ENCODE measurements at places on chromosomes 1 and 21. TPM values are rescaled to one million over a fixed set of nuclear protein-coding genes. Genes with fewer than 3 reads are reported as not detected.
A peak's percentile ranks its signal among the peaks of the same experiment; 100 is the strongest.

DNA sequence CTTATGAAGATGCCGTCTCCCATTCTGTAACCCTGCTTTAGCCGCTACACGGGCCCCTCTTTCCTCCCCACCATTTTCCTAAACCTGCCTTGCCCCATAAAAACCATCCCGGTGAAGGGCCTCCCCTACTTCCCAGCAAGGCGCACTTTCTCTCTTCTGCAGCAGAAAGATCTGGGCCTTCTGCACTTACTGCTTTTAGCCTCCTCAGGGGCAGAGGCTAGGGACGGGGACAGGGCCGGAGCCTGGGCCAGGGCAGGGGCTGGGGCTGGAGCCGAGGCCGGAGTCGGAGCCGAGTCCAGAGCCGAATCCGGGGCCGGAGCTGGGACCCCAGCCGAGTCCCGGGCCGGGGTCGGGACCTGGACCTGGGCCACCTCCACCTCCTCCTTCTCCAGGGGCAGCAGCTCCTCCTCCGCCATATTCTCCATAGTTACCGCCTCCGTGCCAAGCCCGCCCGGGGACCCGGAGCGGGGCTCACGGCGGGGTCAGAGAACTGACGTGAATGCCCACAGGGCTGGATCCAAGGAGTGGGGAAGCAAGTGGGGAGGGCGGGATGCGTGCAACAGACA is 382 bp downstream of the TRMT1L start:
- H3K4me3 ChIP-seq: peak overlapping the region; percentile 98
- peak overlapping the region; percentile 95 for H3K27ac ChIP-seq
- no peak for DNase-seq
- H3K36me3 ChIP-seq: peaks cover 3% of the 10 kb centered on the region
- H3K4me1 ChIP-seq: peaks cover 58% of the 10 kb centered on the region

- no peak within 1 kb of the TSS for H3K27ac ChIP-seq
- H3K4me3 ChIP-seq: peak within 1 kb of the TSS; percentile 68
- DNase-seq: no peak
- H3K27me3 ChIP-seq: peaks cover 37% of the 10 kb centered on the region
- no peaks in the 10 kb centered on the region for H3K36me3 ChIP-seq
- peaks cover 19% of the 10 kb centered on the region for H3K4me1 ChIP-seq
Observed at GRCh38 chr1:201946224-201946908, at the start of gene LMOD1. Gene LMOD1 (minus strand): TSS chr1:201946548. CDS start chr1:201946340, 208 bp downstream.

DNA sequence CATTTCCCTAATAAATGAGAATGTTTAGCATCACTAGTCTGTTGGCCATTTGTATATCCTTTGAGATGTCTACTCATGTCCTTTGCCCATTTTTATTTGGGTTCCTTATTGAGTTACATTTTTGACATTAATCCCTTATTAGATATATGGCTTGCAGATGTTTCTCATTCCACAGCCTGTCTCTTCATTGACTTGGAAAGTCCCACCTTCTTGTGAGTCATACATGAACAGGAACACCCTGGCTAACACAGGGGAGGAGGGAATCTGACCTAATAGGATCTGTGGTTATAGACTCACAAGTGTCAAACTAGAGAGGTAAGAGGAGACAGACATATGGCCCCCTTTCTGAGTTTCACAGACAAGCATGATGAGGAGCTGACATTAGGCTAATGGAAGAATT is 11.5 kb downstream of the ZP4 start:
- no peak overlapping the region for H3K4me3 ChIP-seq
- no peak overlapping the region for H3K27ac ChIP-seq
- no peaks in the 10 kb centered on the region for H3K4me1 ChIP-seq
- DNase-seq: no peak
- peaks cover 2% of the 10 kb centered on the region for H3K36me3 ChIP-seq

DNA sequence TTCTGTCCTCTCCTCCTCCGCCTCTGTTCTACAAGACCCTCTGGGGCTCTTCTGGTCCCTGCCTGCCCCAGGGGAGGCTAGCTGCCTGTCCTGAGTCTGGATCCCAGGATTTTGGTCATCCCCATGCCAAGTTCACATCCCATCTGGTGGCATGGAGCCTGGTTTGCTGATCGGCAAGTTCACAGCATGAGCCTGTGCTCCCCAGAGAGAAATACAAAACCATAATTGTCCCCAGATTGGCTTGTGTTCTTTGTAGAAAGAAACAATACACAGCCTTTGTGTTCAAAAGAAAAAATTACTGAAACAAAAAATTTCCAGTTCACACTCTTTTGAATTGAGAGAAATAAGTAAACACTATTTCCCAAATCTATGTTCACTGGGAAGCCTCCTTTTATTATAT is 149.4 kb upstream of the ZC3H12A start:
- H3K36me3 ChIP-seq: no peaks in the 10 kb centered on the region
- no peak overlapping the region for H3K4me3 ChIP-seq
- peaks cover 27% of the 10 kb centered on the region for H3K27me3 ChIP-seq
- H3K27ac ChIP-seq: no peak overlapping the region
- no peaks in the 10 kb centered on the region for H3K4me1 ChIP-seq
- DNase-seq: no peak

DNA sequence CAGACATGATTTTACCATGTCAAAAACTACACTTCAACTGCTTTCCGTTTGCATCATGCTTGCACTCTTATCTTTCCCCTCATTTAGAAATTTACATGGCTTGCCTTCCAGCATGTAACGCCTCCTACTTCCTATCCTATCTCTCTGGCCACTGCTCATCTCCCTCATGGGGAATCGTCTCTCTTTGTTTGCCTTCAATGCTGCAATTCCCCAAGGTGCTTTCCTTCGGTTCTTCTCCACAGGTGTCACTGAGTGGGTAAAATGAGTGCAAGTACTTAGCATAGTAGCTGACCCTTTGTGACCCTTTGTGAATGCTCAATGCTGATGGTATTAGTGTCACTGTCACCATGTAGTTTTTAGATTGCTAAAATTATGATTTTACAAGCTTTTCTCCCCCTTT is 63.1 kb downstream of the APP start:
- no peak overlapping the region for H3K27ac ChIP-seq
- no peaks in the 10 kb centered on the region for H3K27me3 ChIP-seq
- H3K36me3 ChIP-seq: peaks cover 7% of the 10 kb centered on the region

GRCh38 chr1:201928266-201928665 is 18.1 kb downstream of the LMOD1 start:
- DNase-seq: no peak
- no peaks in the 10 kb centered on the region for H3K36me3 ChIP-seq
- H3K27ac ChIP-seq: no peak overlapping the region
- no peaks in the 10 kb centered on the region for H3K4me1 ChIP-seq
- H3K4me3 ChIP-seq: no peak overlapping the region

GRCh38 chr1:168565825-168566224 is 10.6 kb upstream of the XCL1 start:
- H3K4me3 ChIP-seq: no peak overlapping the region
- no peaks in the 10 kb centered on the region for H3K4me1 ChIP-seq
- no peaks in the 10 kb centered on the region for H3K27me3 ChIP-seq
- no peaks in the 10 kb centered on the region for H3K36me3 ChIP-seq

GRCh38 chr21:34021726-34022125 is 51.7 kb upstream of the MRPS6 start:
- H3K4me1 ChIP-seq: peaks cover 35% of the 10 kb centered on the region
- DNase-seq: no peak
- no peak overlapping the region for H3K4me3 ChIP-seq
- peak overlapping the region; percentile 26 for H3K27ac ChIP-seq

DNA sequence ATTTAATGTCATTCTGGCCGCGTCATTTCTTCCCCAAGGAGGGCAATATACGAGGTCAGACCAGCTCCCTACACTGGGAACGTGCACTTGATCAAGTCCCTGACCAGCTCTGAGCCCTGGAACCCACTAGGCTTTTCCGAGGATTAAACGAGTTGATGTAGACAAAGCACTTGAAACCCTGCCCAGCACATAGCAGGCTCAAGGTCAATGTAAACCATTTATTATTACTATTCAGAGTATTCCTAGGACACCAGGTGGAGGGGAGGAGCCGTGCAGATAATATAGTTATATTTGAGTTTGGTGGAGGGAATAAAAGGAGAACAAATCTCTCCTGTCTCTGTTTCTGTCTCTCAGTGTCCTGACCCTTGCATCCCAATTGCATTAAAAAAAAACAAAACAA is 174.1 kb upstream of the IGSF21 start:
- H3K4me3 ChIP-seq: no peak overlapping the region
- DNase-seq: no peak
- no peaks in the 10 kb centered on the region for H3K36me3 ChIP-seq
- H3K27me3 ChIP-seq: no peaks in the 10 kb centered on the region

DNA sequence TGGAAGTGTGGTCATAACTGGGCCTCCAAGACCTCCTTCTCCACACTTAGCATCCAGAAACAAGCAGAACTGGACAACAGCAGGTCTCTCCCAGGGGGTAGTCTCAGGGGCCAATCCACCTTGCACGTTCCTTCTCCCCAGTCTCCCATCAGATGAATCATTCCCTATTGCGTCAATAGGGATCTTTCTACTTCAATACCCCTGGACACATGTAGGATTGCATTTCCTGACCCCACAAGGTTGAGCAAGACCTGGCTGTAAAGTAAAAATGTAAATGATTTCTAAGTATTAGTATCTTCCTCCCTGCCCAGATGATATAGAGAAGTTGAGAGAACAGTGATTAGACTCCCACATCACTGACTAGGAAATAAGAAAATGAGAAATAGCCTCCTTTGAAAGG is 224.5 kb upstream of the CSF3R start:
- H3K27me3 ChIP-seq: peaks cover 55% of the 10 kb centered on the region
- H3K36me3 ChIP-seq: no peaks in the 10 kb centered on the region
- no peak overlapping the region for H3K4me3 ChIP-seq
- H3K27ac ChIP-seq: no peak overlapping the region

- peak; percentile 82 for DNase-seq
- H3K36me3 ChIP-seq: no peaks in the 10 kb centered on the region
- H3K27ac ChIP-seq: no peak overlapping the region
- H3K4me1 ChIP-seq: no peaks in the 10 kb centered on the region
Observed at GRCh38 chr1:91165033-91165654, 143.3 kb upstream of the ZNF644 start.

GRCh38 chr1:109761227-109762038 is 2.3 kb downstream of the EPS8L3 start:
- H3K36me3 ChIP-seq: no peaks in the 10 kb centered on the region
- H3K27me3 ChIP-seq: no peaks in the 10 kb centered on the region
- H3K4me3 ChIP-seq: no peak overlapping the region
- H3K4me1 ChIP-seq: peaks cover 4% of the 10 kb centered on the region
- H3K27ac ChIP-seq: no peak overlapping the region

GRCh38 chr21:16775076-16775475 is 737.8 kb upstream of the CXADR start:
- no peak overlapping the region for H3K27ac ChIP-seq
- H3K4me1 ChIP-seq: no peaks in the 10 kb centered on the region
- DNase-seq: no peak
- no peaks in the 10 kb centered on the region for H3K27me3 ChIP-seq

- H3K27me3 ChIP-seq: no peaks in the 10 kb centered on the region
- no peak overlapping the region for H3K27ac ChIP-seq
- no peak overlapping the region for H3K4me3 ChIP-seq
- DNase-seq: no peak
- no peaks in the 10 kb centered on the region for H3K36me3 ChIP-seq
- peaks cover 5% of the 10 kb centered on the region for H3K4me1 ChIP-seq
Observed at GRCh38 chr1:182330303-182330702, 61.3 kb downstream of the GLUL start.

DNA sequence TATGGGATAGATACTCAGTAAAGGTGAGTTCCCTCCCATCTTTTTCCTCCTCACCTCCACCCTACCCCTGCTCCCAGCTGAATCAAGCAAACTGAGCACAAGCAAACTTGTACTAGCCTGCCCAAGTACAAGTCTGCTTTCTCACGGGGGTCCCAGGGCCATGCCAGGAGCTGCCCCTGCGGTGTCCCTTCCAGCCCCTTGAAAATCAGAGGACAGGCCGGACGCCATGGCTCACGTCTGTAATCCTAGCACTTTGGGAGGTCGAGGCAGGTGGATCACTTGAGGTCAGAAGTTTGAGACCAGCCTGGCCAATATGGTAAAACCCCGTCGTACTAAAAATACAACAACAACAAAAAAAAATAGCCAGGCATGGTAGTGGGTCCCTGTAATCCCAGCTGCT is 17.5 kb upstream of the IFFO2 start:
- H3K4me1 ChIP-seq: peaks cover 24% of the 10 kb centered on the region
- H3K27ac ChIP-seq: no peak overlapping the region
- no peak for DNase-seq
- H3K36me3 ChIP-seq: no peaks in the 10 kb centered on the region
- no peak overlapping the region for H3K4me3 ChIP-seq

- no peak overlapping the region for H3K4me3 ChIP-seq
- H3K4me1 ChIP-seq: no peaks in the 10 kb centered on the region
- peaks cover 15% of the 10 kb centered on the region for H3K27me3 ChIP-seq
- H3K36me3 ChIP-seq: no peaks in the 10 kb centered on the region
- no peak for DNase-seq
Observed at GRCh38 chr1:22658385-22659163, 5.5 kb downstream of the C1QB start.

DNA sequence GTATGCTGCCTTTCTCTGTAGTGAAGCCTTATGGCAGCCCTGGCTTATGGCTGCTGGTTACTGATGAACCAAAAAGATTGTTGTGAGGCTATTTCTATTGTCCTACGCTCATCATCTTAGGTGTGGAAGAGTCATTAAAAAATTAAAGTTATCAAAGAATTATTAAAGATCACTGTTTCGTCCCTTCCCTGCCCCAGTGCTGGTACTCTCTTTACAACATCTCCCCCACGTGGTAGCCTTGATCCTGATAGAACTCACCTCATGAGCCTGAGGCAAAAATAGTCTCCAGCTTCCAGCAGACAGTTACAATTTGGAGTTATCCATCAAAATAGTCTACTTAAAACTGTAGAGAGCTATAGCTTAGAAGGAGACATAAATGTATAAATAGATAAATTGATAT is 201.5 kb downstream of the S1PR1 start:
- H3K27me3 ChIP-seq: peaks cover 18% of the 10 kb centered on the region
- no peaks in the 10 kb centered on the region for H3K4me1 ChIP-seq
- H3K36me3 ChIP-seq: no peaks in the 10 kb centered on the region

DNA sequence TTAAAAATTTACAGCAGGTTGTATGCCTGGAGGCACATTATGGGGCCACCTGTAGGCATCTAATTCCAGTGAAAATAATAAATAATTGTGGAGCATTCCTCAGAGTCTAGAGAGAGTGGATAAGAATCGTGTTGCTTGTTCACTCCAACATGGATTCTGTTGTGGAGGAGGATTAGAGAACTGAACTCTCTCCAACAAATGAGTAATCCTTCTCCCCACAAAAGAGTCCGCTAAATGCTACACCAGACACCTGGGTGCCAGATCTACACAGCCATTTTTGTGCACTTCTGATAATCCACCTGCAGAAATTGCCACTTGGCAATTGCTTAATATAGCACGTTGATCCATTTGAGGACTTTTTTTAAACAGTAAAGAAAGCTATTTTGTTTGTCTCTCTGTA is 113.7 kb upstream of the DPYD start:
- no peaks in the 10 kb centered on the region for H3K36me3 ChIP-seq
- DNase-seq: no peak
- H3K27me3 ChIP-seq: peaks cover 7% of the 10 kb centered on the region
- H3K4me3 ChIP-seq: no peak overlapping the region

- no peaks in the 10 kb centered on the region for H3K27me3 ChIP-seq
- peak overlapping the region; percentile 89 for H3K27ac ChIP-seq
- H3K4me1 ChIP-seq: peaks cover 42% of the 10 kb centered on the region
- H3K4me3 ChIP-seq: peak overlapping the region; percentile 89
Observed at GRCh38 chr1:92481971-92482664, 4.6 kb downstream of the GFI1 start.

- peaks cover 6% of the 10 kb centered on the region for H3K27me3 ChIP-seq
- H3K27ac ChIP-seq: peak overlapping the region; percentile 17
- no peaks in the 10 kb centered on the region for H3K36me3 ChIP-seq
- peak overlapping the region; percentile 50 for H3K4me3 ChIP-seq
Observed at GRCh38 chr1:202834771-202835547, 24.2 kb downstream of the PCAT6 start.

Gene FMOD
- 2.2 TPM for total RNA-seq

Gene KCNJ9
- not detected for total RNA-seq

Gene MROH9
- not detected for total RNA-seq

Gene BARHL2
- total RNA-seq: not detected

Gene URB1
- 15.4 TPM for total RNA-seq

Gene FCRL2
- not detected for total RNA-seq

Gene NUF2
- total RNA-seq: 56.5 TPM

Gene HNRNPU
- total RNA-seq: 310 TPM

Gene PLXNA2
- total RNA-seq: 0.72 TPM

Gene EPS8L3
- not detected for total RNA-seq

Measured in activated T-cell treated with anti-CD3 and anti-CD28 coated beads, Interleukin-2, amount 50 U/mL, for 72 hours (primary cell).